ENCODE measurements at places on chromosomes 3 and 15.

DNA sequence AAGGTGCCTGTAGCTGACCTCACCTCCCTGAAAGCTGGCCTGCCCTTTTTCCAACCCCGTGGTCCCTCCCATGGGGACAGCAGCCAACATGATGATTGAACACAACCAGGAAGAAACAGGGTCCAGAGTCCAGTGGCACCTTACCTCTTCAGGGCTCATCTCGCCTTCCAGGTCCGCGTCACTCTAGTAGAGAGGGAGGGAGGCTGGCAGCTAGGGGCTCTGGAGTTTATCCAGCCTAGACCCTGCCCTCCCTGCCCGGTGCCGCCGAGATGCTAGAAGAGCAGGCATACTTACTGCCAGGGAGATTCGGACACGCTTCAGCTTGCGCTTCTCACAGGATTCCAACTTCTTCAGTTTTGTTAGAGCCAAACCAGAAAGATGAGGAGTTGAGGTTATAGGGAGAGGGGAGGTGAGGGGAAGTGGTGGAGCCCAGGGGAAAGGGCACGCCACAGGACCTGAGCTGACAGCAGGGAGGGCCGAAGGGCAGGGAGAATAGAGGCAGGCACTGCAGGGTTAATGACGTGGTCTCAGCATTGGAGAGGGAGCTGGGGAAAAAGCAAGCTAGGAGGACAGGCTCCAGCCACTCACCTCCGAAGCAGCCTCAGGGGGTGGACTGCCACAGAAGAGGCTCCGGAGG lies 9.1 kb downstream of the CLCN2 start:
- DNase-seq: no peak

DNA sequence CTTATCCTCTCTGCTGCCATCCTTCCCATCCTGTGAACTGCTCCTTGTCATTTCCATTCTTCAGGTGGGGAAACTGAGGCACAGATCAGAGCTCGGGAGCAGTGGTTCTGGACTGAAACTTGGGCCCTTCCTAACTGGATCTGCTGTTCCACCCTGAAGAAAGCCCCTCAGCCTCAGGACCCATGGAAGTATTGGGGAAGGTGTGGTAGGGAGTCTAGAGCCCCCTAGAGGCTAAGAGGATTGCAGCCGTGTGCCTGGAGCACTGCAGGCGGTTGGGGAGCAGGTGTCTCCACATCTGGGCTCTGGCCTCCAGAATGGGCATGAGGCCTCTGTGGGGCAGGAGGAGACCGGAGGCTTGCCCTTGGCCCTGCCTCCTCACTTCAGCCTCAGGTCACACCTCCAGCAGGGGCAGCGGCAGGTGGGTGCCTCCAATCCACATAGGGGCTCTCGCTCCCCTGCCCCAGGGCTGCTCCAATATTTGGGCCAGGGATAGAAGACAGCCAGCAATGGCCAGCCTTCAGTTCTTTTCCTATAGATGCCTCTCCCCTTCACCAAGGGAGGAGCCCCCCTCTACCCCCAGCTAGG lies 28.1 kb downstream of the DNAJB8 start:
- peak; percentile 69 for DNase-seq

DNA sequence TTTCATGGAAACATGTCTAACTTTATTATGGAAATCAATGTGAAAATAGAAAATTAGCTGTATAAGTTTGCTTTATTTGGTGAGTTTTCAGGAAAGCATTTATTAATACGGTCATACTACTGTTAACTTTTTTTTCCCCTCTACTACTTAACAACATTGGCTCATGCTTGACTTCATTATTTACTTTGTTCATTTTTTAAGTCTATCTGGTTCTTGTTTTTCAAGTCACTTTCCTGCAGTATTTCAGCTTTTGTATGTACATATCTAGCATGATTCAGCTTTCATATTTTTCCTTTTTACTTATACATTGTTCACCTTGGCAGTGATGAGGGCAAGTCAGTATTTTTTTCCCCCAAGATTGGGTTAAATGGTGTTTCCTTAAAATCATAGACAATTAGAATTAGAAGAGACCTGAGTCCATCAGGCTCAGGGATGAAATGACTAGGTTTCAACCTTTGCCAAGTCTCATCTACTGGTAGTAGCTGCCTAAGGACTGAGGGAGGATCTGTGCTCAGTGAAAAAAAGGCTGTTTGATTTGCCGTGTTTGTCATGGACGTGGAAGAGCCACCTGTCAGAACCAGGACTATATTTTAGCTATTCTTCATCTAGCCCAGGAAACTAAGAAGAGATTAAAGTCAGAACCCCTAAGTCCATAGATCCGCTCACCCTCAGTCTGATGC lies 15.4 kb downstream of the TMOD3 start:
- DNase-seq: no peak

DNA sequence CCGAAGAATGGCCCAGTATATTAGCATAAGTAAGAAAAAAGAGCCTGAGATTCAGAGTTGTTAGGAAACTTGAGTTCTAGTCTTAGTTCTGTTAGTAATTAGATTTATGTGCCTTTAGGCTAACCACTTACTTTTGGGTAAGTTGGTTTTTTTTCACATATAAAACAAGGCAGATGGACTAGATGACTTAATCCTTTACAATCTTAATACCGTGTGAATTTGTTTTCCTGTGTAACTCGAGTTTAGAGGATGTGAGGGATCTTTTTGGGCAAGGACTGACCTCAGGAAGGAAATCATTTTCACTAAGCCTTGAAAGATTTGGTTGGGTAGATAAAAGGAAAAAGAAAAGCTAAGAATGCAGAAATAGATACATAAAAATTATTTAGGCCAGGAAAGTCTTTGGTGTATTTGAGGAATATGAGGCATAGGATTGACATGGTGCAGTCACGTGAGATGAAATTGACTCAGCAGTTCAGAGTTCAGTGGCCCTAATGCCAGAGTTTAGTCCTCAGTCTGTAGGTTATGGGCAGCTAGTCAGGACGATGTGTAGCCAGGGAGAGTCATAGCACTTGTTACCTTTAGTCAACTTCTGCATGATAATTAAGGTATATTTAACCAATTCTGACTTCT lies 34.6 kb downstream of the PAK2 start:
- DNase-seq: no peak

DNA sequence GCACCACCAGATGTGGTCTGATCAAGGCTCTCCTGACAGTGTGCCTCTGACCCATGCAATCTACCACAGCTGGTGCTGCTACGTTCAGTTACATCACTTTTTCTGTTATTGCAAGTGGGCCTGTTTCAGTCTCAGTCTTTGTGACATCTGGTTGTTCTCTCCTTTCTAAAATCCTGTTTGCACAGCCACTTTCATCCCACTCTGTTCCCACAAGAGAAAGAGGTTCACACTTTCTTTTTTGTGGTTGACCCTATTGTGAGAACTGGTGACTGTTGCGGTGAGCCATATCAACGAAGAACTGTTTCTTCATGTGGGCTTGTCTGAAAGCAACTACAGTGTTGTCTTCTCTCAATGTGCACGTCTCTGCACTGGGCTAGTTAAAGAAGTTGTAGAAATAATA lies 342.8 kb upstream of the ARPP21 start:
- DNase-seq: no peak

DNA sequence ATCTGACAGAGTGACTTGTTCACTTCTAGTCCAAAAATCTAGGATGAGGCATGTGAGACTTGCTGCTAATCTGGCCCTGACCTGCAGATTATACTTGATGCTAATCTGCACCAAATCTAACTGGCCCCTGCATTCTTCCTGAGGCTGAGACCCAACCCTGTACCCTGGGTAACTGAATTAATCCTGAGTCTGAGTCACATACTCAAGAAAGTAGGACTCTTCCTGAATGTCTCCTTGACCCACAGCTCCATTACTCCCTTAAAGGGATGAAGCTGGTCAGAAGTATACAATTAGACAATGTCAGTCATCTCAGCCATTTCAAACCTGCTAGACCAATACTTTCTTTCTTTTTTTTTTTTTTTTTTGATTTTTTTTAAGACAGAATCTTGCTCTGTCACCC lies 25.5 kb downstream of the PTPN9 start:
- DNase-seq: no peak

All from hematopoietic multipotent progenitor cell treated with erythropoietin and hydrocortisone succinate and interleukin-3 and kit ligand, for 6 days (in vitro differentiated cells).